ENCODE measurements at places on chromosomes 11 and 22.

DNA sequence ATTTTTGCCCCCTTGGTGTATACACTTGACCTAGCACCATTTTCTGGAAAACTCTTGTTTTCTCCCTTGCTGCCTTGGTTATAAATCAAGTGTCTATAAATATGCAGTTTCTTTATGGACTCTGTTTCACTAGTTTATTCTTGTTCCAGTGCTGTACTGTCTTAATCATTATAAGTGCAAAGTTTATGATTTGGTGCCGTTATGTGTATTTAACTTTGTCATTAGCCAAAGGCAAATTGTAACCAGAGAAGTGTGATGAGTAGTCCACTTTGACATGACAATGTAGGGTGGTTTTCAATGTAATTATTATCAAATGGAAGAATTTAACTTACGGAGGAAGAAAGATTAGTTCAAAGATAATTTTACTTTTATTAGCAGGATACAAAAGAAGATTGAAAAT lies 40.3 kb downstream of the SPECC1L start:
- no peaks in the 10 kb centered on the region for H3K27me3 ChIP-seq
- H3K27ac ChIP-seq: no peak overlapping the region
- no peaks in the 10 kb centered on the region for H3K36me3 ChIP-seq
- no peaks in the 10 kb centered on the region for H3K4me1 ChIP-seq
- no peak overlapping the region for H3K4me3 ChIP-seq

DNA sequence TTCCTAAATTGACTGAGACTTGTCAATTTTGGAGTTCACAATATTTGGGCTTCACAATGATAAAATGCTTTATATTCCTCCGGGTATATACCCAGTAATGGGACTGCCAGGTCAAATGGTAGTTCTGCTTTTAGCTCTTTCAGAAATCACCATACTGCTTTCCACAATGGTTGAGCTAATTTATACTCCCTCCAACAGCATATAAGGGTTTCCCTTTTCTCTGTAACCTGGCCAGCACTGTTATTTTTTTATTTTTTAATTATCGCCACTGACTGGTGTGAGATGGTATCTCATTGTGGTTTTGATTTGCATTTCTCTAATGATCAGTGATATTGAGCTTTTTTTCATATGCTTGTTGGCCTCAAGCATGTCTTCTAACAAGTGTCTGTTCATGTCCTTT lies 21.8 kb downstream of the NARS2 start:
- no peaks in the 10 kb centered on the region for H3K27me3 ChIP-seq
- H3K4me1 ChIP-seq: no peaks in the 10 kb centered on the region
- no peak overlapping the region for H3K4me3 ChIP-seq
- DNase-seq: no peak
- no peak overlapping the region for H3K27ac ChIP-seq
- H3K36me3 ChIP-seq: no peaks in the 10 kb centered on the region

GRCh38 chr22:40366068-40366467 lies 4.3 kb upstream of the SGSM3 start:
- H3K4me1 ChIP-seq: peaks cover 5% of the 10 kb centered on the region
- no peak overlapping the region for H3K4me3 ChIP-seq
- H3K27me3 ChIP-seq: no peaks in the 10 kb centered on the region
- no peaks in the 10 kb centered on the region for H3K36me3 ChIP-seq

DNA sequence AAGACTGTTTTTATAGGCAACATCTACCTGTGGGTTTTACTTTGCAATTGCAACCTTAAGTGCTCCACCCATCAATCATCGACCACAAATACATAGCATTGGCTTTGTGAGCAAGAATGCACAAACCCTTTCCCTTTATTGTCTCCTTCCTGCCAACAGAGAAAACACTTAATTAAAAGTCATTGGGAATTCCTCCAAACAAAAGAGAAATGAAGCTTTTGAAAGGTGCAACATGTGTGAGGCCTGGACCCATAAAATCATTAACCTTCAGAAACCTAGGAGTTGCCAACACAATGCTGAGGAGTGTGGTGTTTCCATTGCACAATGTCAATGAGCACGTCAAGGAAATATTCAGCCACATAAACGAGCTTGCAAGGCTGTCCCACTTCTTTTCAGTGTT lies 223.2 kb downstream of the BLID start:
- no peak for DNase-seq
- no peak overlapping the region for H3K27ac ChIP-seq
- no peak overlapping the region for H3K4me3 ChIP-seq
- no peaks in the 10 kb centered on the region for H3K27me3 ChIP-seq
- H3K4me1 ChIP-seq: no peaks in the 10 kb centered on the region

Data from transverse colon (tissue), 4 donors.